Kidney (tissue), 22 donors: ENCODE measurements at places on chromosomes 7 and 10.

- DNase-seq, result no peak
Measured at GRCh38 chr10:62085404-62085803, 183.2 kb downstream of the RTKN2 start.

- no peak for DNase-seq
Measured at GRCh38 chr7:110841840-110842545, 248.9 kb upstream of the LRRN3 start.

GRCh38 chr7:36217961-36218284 lies 64.9 kb downstream of the EEPD1 start:
- no peak for DNase-seq

DNA sequence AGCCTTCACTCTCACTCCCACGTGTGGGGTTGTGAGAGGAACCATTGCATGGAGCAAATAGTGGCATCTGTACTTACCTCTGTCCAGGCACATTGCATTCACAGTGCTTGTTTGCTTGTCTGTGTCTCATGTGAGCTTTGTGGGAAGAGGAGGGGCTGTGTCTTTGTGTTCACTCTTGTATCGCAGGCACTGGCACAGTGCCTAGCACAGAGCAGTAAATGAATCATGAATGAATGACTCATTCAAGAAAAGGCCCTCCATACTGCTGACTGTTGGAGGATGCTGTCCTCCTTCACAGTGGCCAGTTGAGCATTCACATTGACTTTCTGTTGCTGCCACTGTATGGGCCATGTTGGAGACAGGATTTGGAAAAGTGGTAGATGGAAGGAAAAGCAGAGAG lies 125.3 kb downstream of the SORCS3 start:
- no peak for DNase-seq

DNA sequence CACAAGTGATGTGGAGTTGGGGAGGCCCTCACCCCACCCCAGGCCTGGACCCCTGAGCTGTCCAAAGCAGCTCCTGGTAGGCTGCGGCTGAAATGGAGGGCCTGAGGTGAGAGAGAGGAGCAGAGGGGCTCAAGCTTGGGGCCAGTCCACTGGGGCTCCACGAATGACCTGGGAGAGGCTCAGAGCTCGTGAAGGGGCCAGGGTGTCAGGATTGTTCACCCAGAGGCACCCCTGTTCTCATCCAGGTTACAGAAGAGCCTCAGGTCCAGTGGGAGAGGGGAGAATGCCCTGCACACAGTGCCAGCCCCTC lies 102.2 kb upstream of the RET start:
- peak; percentile 32 for DNase-seq

GRCh38 chr10:77187376-77187999 lies 450.1 kb downstream of the KCNMA1 start:
- no peak for DNase-seq

DNA sequence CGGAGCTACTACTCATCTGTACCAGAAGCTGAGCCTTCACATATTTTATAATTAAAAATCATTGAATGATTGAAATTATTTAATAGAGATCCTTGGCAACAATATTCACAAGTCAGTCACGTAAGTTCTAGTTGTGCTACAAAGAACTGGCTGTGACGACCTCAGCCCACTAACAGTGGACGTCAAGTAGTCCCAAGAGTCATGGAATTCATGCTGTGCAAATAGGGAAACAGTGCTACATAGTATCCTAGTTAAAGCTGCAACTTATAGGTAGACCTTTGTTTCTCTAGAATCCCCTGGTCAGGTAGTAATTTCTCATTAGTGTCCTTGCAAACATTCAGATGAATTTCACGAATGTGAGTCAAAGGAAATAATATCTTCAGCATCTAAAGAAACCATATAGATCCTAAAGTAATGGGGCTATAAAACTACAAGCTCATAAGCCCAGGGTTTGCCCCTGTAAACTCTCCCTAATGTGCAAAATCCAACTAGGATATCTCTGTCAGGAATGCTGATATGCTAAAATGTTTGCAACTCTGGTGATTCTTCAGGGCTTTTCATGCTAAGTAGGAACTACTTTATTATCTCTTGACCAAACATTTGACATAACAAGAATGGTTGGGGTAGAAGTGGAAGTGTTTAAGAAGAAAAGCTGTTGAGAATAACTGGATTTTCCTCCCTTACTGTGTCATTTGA lies 31.2 kb downstream of the CFAP69 start:
- DNase-seq, result no peak

GRCh38 chr10:133460208-133460769 lies 6.5 kb downstream of the SCART1 start:
- no peak for DNase-seq

- DNase-seq, result peak; percentile 87
Measured at GRCh38 chr10:80460399-80461207, 6.5 kb downstream of the TSPAN14 start.

- no peak for DNase-seq
Measured at GRCh38 chr10:116538456-116538855, 7.3 kb upstream of the PNLIP start.

DNA sequence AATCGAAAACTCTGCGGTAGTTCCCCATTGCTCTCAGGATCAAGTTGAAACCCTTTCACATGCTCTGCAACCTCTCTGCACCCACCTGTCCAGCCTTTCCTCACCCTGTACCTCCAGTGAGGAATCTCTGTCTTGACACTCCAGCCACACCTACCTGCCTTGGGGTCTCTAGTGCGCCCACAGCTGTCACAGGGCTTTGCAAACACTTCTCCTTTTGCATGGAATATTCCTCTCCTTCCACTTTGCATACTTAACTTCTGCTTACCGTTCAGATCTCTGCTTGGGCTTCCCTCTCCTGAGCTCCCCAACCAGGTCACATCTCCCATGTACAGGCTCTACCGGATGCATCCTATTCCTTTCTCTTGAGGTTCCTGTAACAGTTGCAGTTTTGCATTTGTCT lies 6.6 kb upstream of the ZYX start:
- peak; percentile 21 for DNase-seq

DNA sequence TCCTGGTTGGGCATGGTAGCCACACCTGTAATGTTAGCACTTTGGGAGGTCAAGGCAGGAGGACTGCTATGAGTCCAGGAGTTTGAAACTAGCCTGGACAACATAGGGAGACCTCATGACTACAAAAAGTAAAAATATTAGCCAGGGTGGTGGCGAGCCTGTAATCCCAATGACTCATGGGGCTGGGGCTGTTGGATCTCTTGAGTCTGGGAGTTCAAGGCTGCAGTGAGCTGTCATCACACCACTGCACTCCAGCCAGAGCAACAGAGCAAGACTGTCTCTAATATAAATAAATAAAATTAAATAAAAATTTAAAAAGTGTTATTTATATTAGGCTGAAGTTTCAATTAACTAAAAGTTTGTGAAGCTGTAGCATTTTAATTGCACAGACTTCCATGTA lies 207.3 kb downstream of the NXPH1 start:
- DNase-seq, result no peak

DNA sequence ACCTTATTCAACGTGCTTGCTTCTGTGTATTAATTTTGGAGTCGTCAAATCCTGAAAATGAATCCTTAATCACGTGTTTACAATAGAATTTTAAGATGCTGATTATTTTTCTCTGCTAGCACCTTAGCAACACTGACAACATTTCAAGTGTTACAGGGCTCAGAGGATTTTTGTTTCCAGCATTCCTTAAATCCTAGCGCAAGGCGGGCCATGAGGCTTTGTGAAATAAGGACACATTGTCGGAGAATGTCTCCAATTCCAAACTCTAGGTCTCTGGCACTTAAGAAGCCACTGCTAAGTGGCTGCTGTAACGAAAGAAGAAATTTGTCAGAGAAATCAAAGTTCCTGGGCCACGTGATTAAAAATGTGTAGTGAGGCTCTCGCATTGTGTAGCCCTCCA lies 390.9 kb upstream of the CELF2 start:
- no peak for DNase-seq

DNA sequence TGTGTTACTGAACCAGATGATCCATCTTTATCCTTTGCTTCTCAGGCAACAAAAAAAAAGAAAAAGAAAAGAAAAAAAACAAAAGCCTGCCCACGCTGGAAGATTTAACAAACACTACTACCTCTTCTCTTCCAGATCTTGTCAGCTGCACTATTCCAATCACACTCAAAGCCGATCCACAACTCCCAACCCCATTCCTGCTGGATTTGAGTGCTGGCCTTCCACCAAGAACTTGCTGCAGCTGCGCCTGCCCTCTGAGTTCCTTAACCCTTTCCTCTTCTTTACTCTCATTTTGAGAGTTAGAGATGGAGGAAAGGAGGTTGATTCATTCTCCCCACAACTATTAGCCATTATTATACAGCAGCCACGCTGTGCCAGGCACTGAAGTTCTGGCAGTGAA lies 16.0 kb upstream of the ITGA8 start:
- no peak for DNase-seq

GRCh38 chr10:95297402-95297801 lies 6.6 kb upstream of the PDLIM1 start:
- no peak for DNase-seq

DNA sequence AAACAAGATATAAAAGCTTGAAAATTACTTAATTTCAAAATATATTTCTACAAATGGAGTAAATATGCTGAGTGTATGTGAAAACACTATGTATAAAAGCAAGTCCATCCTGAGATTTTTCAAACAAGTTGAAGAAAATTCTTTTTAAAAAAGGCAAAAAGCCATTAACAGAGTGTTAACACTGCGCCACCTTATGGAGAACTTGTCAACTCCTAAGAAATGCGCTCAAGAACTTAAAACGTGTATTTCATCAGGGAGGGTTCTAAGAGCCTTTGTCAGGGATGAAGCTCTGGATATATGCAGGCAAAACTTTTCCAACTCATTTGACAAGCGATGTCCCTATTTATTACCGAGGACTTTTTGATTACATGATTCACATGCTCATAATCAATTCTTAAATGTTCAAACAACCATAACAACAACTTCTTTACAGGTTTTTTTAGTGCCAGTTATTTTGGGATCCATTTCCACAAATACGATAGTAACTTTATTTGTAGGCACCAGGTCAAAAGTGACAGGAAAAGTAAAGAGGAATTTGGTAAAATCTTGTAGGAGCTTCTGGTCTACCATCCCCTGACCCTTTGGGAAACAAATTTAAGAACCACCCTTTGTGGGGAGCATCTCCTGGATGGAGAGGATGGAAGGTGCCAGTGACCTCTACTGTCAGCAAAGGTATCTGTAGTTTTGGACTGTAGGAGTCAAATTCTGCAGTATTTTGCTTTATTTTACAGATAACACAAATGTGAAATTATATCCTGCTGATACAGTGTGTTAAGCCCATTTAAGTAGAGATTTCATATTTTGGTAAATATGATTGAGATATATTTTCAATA lies 23.2 kb downstream of the CALCR start:
- no peak for DNase-seq

GRCh38 chr10:84605802-84606201 lies 277.4 kb downstream of the CCSER2 start:
- DNase-seq, result no peak

- DNase-seq, result no peak
Measured at GRCh38 chr7:100786323-100786722, 41.0 kb downstream of the EPHB4 start.

DNA sequence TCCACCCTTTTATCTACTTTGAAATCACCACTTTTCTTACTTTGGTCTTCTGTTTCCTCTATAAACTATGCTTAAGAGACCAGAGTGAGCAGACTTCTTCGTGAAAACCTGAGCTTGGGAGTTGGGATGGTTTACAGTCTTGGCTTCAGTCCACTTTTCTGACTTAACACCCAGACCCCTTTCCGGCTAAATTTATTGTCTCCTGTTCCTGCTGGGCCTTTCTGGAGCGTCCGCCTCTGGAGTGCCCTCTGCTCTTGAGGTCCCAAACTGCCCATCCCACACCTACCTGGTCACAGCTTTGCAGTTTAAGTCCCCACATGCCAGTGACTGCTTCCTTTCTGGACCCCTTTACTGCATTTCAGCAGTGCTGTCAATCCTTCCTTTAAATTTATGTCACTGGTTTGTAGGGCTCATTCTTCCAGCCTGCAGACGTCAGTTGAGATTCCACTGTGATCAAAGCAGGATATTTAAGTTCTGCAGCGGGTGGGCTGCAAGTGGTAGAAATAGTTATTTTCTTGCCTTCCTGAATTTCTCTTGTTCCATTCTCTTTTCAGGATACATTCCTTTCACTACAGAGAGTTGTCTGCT lies 80.3 kb downstream of the KAT6B start:
- DNase-seq, result peak; percentile 73

DNA sequence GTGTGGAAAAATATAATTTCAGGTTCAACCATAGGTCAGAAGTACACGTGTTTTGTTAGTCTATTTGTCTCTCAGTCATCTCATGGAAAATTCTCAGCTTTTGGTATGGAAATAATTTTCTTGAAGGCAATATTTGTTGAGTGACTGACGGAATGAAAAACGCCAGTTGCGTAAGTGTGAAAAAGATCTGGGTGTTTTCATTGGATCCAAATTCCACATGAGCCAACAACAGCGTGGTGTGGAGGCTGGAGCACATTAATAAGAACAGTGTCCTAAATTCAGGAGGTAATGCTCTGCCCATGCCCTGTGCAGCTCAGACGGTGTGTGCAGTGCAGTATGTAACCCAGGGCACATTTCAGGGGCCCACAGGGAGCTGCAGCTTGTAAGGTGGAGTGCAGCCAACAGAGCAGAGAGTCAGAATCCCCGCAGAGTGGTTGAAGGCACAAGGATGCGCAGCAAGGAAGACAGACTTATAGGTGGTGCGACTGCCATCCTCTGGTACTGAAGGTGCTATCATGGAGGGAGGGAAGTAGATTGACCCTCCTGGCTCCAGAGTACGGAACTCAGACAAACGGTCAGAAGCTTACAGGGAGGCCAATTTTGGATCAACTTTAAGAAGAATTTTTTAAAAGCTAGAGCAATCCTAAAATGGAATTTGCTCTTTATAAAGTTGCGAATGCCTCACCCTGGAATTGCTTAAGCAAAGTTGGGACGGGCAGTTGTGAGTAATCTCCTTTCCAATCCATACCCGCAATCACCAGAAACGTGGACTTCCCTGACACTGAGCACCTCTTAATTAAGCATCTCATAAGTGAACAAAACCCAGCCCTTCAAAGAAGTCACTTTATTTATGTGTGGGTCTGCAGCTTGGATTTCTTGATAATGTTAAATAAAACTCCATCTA lies 38.0 kb downstream of the EGFR start:
- DNase-seq, result no peak

DNA sequence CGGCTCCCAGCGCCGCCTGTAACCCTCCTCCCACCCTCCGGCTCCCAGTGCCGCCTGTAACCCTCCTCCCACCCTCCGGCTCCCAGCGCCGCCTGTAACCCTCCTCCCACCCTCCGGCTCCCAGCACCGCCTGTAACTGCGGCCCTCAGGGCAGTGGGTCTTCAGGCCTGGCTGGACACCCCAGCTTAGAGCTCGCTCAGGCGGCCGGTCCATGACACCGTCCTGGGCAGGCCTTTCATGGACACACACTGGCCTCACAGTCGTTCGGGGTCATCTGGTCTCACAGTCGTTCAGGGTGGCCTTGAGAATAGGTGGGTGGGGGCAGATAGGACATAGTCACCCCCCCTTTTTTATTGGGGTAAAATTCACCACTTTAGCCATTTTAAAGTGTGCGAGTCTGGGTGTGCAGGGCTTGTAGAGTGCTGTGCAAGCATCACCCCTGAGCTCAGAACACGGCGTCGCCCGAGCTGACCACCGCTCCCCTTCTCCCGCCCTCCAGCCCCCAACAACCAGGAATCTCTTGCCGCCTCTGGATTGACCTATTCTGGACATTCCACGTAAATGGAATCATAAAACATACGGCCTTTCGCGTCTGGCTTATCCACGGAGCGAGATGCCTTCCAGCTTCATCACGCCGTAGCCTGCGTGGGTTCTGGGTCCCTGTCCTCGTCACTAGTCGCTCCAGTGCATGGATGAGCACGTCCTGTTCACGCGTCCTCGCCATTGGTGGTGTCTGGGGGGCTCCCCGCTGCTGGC lies 41.1 kb upstream of the CFAP46 start:
- peak; percentile 75 for DNase-seq

- no peak for DNase-seq
Measured at GRCh38 chr7:158910254-158911053, 54.1 kb downstream of the DYNC2I1 start.

- no peak for DNase-seq
Measured at GRCh38 chr7:90828601-90829000, 232.5 kb downstream of the CDK14 start.
